ENCODE measurements at places on chromosomes 16 and 17. TPM values are rescaled to one million over a fixed set of nuclear protein-coding genes. Genes with fewer than 3 reads are reported as not detected.

- no peak for DNase-seq
Observed at GRCh38 chr17:49618028-49618611, 42.4 kb downstream of the NXPH3 start.

DNA sequence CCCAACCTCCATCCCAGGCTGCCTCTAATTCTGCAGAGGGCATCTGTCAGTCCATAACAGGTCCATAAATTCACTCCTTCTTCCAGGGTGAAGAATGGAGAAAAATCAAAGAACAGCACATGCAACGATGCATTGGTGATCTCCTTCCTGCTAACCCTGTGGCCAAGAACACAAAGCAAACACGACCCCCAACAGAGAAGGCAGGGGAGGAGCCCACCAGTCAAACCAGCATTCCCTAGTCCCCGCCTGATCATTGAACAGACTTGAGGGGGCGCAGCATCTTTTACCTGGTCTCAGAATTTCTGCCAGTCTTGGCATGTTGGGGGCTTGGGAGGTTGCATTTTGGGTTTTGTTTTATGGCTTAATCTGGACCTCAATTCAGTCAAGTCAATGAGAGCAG is 476.0 kb downstream of the SLC39A11 start:
- no peak for DNase-seq

GRCh38 chr17:31067691-31068184 is 27.0 kb upstream of the NF1 start:
- DNase-seq: no peak

DNA sequence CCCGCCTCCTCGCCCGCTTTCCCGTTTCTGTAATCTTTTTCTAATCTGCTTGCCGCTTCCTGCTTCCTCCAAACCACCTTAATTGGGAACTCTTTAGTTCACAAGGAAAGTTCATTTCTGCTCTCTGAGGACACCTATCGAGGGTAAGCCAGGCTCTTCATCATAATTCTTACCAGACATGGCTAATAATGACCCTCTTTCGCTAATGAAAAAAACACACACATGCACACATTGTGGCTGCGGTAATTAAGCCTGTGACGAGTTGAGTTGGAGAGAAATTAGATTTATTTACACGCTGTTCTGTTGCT is 100.6 kb downstream of the ZNF423 start:
- DNase-seq: no peak

NCBP3 gene
- total RNA-seq: 11.5 TPM
